ENCODE measurements at places on chromosomes 11 and 22.

GRCh38 chr11:77409046-77409445, 64.8 kb downstream of the PAK1 start:
- DNase-seq: no peak

GRCh38 chr22:36611241-36611976, 82.4 kb upstream of the EIF3D start:
- no peak for DNase-seq

- no peak for DNase-seq
Observed at GRCh38 chr11:16380941-16381568, 24.7 kb upstream of the SOX6 start.

GRCh38 chr11:61509043-61510029, 787 bp downstream of the LRRC10B start:
- peak; percentile 45 for DNase-seq

DNA sequence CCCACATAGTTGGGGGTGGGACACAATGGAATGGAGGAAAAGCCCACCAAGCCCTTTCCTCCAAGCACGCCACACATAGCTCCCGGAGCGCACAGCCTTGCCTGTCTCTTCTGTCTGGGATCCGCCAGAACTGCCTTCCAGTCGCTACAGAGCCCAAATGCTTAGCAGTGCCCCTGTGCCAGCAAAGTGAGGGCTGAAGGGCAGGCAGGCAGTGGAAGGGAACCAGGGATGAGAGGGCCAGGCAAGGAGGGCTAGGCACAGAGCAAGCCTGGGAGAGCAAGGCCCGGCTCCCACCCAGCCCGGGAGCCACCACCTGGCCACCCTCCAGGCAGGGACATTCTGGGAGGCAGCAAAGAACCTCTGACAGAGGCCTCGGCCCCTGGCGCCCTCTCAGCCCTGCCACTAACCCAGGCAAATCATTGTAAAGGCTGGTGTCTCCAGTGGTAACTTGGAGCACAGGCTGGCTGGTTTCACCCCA, 32.5 kb downstream of the PPP2R1B start:
- no peak for DNase-seq

GRCh38 chr11:108880510-108880909, 215.6 kb downstream of the DDX10 start:
- no peak for DNase-seq

DNA sequence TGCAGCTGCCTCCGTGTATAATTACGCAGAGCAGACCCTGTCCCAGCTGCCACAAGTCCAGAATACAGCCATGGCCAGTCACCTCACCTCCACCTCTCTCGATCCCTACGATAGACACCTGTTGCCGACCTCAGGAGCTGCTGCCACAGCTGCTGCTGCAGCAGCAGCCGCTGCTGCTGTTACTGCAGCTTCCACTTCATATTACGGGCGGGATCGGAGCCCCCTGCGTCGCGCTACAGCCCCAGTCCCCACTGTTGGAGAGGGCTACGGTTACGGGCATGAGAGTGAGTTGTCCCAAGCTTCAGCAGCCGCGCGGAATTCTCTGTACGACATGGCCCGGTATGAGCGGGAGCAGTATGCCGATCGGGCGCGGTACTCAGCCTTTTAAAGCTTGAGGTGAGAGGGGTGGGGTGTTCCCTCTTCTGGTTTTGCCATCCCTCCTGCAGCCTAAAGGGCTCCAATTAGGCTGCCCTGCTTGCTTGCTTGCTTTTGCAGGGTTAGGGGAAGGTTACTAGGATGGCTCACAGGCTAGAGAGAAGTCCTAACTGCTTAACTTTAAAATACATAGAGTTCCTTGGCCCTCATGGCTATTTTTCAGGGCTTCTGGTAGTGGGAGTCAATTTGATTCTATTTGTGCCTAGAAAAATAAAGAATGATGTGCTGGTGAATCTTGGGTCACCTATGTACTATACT, 5.4 kb downstream of the RBM4 start:
- DNase-seq: no peak

- no peak for DNase-seq
Observed at GRCh38 chr11:130400781-130401483, 27.5 kb downstream of the ADAMTS8 start.

DNA sequence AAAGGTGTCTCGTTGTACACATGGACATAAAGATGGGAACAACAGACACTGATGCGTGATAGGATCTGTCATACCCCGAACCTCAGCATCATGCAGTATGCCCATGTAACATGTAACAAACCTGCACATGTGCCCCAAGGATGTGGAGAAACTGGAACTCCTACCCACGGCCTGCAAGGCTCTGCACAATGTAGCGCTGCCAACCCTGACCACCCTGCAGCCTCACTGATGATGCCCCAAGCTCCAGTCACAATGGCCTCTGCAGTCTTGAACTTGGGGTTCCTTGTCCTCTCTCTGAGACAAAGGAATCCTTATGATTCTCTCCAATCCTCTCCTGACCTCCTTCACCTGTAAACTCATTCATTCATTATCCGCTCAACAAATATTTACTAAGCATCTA, 14.2 kb downstream of the LMO1 start:
- DNase-seq: no peak

DNA sequence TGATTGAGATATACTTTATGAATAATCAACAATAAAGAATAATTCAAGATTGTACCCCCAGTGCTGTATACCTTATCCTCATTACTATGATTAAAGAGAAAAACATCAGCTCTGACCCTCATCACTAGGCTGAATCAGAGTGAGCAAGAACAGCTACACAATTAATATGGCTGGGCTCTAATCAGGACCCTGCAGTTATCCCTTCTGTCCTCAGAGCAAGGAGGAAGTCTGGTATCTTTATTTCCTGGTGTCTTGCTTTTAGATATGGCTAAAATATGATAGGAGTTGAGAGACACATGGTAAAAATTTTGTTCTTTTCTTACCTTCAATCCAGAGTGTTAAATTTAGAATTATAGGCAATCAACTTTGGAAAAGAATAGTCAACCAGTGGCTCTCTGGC, 28.6 kb upstream of the GAB2 start:
- no peak for DNase-seq

GRCh38 chr11:73189315-73189714, 28.8 kb upstream of the P2RY2 start:
- DNase-seq: no peak

GRCh38 chr22:41487037-41487935, 18.4 kb downstream of the ACO2 start:
- DNase-seq: no peak

DNA sequence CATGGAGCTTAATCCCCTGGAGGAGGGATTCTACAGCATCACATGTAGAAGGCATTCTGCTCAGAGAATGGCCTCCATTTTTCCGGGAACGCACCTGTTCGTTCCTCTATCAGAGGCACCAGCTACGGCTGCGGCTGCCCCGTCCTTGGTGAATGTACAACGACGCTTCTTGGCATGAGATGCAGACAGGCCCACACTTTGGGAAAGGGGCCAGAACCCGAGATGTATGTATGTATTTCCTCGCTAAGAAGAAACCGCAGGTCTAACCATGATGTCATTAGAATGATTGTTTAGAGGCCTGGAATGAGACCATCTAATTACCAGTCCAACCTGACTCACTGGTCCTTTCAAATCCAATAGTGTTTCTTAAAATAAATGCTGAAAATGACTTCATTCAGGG, 1293.4 kb downstream of the TBC1D22A start:
- no peak for DNase-seq

- DNase-seq: no peak
Observed at GRCh38 chr11:118258410-118258809, 5.7 kb downstream of the MPZL2 start.

GRCh38 chr11:83726316-83726715, 440.1 kb upstream of the CCDC90B start:
- no peak for DNase-seq

DNA sequence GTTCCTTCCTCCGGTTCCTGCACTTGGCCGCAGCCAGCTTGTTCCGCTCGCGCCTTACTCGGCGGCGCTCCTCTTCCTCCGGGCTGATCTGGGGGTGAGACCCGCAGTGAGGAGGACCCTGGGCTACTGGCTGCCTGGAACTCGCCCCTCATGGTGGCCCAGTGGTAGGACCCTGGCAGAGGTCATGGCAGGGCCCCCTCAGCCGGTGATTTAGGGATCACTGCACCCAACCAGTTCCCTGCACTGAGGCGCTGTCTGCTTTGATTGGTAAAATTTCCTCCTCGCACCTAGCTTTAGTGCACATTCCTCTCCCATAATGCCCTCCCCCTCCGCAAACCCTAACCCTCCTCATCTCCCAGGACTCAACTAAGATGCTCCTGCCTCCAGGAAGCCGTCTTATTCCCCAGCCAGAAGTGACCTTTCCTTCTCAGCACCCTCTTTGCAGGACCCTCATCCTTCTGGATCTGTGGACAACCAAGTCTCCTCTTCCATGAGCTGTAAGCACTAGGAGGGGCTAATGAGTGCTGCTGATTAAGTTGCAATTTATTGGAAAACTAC, 3.6 kb downstream of the CCDC85B start:
- DNase-seq: no peak

GRCh38 chr11:103703437-103703836, 333.0 kb upstream of the DDI1 start:
- DNase-seq: no peak

DNA sequence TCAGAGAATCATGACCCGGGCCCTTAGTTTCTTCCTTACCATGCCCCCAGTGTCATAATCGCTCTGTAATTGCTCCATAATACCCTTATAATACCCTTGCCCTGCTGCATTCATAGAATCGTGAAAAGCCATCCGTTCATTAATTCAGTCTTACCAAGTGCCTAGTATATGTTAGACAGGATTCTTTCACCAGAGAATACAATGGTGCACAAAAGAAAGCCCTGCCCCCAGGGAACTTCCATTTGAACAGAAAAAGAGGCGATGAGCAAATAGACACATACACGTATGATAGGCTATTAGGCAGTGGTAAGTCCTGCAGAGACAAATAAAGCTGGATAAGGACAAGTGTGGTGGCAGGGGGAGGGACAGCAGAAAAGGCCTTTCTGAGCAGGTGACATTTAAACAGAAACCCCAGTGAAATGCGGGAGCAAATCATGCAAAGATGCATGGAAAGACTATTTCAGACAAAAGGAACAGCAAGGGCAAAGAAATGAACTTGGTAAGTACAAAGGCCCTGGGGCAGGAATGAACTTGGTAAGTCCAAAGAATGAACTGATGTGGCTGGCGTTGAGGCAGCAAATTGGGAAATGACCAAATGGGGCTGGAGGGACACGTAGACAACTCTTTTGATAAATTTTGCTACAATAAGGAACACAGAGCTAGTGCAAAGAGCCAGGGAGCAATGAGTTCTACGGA, 74.6 kb upstream of the CREB3L1 start:
- DNase-seq: no peak

DNA sequence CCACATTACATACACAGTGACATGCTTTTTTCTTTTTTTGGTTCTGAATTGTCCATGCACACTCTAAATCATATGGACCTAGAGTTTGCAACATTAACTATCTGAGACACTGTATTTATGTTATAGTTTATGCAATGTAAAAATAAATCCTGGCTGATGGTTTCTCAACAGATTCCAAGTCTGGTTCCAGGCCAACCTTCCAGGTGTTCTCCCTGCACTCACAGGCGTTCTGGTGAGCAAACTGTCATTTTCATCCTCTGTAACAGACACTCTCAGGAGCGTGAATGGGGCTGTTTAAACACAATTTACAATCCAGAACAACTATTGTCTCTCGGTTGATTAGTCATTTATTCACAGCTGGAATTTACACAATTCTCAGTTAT, 36.5 kb upstream of the ANKK1 start:
- no peak for DNase-seq

DNA sequence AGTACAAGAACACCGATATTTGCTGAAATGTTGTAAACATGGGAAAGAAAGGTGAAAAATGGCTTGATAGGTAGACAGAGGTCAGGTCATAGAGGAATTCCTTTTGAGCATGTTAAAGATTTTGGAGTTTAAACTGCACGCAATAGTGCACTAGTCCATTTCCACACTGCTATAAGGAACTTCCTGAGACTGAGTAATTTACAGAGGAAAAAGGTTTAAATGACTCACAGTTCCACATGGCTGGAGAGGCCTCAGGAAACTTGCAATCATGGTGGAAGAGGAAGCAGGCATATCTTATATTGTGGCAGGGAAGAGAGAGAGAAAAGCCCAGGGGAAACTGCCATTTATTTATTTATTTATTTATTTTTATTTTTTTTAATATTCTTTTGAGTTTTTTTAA, 5.0 kb downstream of the OR10A5 start:
- no peak for DNase-seq

- no peak for DNase-seq
Observed at GRCh38 chr11:88012456-88012855, 162.8 kb downstream of the RAB38 start.

DNA sequence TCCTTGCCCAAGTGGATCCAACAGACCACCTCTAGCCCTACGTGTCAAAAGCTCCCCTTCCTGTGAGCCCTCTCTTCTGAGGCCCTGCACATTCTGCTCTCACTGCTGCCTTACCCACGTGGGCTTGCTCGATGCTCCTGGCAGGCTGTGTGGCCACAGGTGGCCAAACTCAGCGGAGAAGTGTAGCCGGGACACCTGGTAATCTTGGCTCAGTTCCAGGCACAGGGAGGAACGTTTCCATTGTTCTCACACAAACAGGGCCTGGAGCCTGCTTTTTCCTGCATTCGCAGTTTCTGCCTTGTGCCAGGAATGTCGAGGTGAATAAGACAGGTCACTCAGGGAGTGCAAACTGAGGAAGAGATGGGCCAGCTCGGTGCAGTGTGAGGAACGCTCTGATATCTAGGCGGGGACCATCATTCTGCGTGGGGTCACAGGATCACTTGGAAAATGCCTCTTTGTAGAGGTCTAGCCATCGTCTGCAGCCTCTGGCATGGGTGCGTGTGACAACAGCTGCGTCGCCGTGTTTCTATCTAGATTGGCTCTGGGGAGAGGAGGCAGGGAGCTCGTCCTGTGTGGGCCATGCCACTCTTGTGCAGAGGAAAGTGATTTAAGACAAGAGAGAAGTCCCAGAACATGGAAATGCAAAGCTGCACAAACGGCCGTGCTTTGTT, 127.6 kb upstream of the PARVA start:
- no peak for DNase-seq

- peak; percentile 28 for DNase-seq
Observed at GRCh38 chr22:33209930-33210784, 152.0 kb upstream of the SYN3 start.

DNA sequence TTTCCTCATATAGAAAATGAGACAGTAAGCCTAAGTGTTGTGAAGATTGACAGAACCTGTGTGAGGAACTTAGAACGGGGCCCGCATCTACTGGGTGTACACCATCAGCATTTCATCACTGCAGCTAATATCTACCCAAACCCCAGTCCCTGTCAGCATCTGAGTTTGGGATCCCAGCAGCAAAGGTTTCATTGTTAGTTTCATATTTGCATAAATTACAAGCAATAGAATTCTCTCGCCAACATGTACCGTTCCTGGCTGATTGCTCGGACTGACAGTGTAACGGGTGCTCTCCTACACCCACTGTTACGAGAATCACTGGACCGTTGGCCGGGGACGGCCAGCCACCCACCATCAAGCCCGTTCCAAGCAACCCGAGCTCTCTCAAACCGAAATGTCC, 10.4 kb upstream of the TMPRSS6 start:
- DNase-seq: no peak

- DNase-seq: no peak
Observed at GRCh38 chr11:112760396-112761059, 200.7 kb upstream of the NCAM1 start.

Measured in caudate nucleus (tissue), 63 donors.